LHCN-M2 (cell line): ENCODE measurements at places on chromosomes 11 and 22.

DNA sequence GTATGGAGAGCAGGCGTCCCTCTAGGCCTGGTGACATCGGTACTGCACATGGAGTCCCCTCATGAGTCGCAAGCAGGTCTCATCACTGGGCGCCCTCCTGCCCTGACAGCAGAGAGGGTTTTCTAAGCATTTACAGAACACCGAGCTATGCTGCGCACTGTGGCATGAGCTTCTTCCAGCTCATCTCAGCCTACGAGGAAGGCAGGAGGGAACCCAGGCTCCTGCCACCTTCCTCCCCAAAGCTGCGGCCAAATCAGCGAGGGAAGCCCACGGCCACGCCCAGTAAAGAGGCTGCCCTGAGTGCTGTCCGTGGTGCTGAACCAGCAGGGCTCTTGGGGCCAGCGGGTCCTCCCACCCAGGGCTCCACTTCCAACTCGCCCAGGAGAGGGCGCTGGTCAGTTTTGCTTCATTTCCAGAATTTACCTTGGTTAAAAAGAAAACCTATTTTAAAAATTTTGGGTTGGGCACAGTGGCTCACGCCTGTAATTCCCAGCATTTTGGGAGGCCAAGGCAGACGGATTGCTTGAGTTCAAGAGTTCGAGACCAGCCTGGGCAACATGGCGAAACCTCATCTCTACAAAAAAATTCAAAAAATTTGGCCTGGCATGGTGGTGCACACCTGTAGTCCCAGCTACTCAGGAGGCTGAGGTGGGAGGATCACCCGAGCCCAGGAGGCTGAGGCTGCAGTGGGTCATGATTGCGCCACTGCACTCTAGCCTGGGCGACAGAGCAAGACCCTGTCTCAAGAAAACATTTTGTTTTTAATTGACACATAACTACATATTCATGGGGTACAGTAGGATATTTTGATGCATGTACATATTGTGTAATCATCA lies 34.2 kb downstream of the PHF21B start:
- peak; percentile 77 for DNase-seq

DNA sequence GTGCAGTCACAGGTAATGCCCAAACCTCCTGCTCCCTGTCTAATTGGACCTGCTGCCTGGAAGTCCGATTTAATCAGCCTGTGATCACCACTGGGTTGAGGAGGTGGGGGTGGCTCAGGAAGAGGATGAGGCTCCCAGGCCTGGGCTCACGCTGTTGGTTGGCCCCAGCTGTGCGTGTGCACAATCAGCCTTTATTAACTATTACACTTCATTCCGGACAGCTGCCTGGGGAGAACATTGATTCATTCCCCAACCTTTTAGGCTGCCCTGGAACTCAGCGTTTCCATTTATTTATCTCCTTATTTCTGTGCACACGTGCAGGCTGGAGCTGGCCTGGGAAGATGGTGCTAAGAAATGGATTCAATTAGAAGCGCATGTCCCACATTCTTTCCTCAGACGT lies 123.4 kb downstream of the DSCAML1 start:
- DNase-seq, result no peak

DNA sequence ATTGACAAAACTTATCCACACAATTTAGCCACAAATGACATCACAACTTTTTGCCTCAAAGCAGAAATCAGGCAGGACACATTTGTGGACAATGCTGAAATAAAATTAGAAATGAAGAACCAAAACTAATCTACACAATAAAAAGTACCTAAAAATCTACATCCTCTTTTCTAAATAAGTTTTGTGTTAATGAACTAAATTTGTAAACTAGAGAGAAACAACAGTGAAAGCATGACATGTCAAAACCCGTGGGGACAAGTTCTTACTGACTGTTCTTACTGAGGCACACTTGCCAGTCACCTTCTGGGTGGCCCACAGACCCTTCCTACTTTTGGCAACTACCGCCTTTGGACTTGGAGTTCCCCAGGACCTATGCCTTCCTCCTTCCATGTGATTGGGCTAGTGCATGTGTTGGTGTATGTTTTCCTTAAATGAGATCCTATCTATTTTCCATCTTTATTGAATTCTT lies 60.7 kb upstream of the MUC15 start:
- no peak for DNase-seq

DNA sequence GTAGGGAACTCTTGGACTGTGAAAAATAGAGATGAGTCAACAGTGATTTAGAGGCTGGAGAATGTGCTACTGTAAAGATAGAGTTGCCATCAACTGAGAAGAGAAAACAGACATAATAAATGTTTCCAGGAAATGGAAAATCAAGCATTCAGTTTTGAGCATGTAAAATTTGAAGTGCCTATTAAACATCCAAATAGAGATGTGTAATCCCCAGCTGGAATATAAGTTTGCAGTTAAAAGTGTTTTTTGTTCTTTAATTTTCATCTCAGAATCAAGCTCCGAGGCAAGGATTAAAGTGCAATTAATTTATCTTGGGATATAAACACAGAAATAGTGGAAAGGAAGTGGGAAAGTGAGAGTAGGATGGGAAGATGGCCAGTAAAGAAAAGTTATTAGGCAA lies 666.0 kb upstream of the RAG2 start:
- DNase-seq, result no peak

DNA sequence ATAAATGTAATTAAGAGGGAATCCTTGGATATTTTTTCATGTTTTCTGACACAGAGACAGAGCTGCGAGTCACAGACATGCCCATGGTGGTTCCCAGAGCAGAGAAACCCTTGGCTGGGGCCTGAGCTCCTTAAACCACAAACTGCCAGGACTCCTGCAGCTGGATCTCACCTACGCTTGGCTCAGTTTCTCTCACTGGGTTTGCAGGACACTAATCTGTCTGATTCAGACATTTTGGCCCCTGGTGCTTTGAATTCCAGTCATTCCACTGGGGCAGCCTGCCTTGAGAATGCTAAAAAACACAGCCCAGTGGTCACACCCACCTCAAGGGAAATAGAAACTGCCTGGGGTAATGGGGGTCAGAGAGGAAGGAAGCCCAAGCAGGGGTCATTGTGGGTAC lies 122.6 kb downstream of the CCDC81 start:
- DNase-seq, result no peak

DNA sequence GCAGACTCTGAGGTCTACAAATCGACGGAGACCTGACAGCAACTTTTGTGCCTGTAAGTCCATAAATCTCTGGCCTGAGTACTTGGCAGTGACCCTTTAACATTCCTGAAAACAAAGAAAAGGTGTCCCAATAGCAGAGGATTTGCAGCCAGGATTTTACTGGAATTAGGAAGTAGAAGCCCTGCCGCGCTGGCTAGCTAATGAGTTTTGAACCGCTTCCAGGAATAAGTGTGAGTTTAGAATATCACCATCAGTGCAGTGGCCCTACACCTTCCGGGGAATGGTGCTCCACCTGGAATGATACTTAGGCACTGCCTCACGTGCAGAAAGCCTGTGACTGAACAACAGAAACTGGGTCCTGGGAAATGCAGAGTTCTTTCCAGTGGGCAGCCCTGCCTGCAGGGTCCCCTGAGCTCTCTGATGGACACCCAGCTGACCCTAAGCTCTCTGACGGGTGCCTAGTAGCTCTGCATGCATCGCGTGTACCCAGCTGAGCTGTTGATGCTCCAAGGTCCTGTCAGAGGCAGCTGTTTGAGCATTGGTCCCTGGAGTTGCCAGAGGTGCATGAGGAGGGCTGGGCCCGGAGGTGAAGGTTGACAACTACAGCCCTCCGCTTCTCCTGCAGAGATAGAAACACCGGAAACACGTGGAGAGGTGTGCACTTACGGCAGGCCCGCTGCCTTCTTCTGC lies 380.9 kb downstream of the TBC1D22A start:
- no peak for DNase-seq

DNA sequence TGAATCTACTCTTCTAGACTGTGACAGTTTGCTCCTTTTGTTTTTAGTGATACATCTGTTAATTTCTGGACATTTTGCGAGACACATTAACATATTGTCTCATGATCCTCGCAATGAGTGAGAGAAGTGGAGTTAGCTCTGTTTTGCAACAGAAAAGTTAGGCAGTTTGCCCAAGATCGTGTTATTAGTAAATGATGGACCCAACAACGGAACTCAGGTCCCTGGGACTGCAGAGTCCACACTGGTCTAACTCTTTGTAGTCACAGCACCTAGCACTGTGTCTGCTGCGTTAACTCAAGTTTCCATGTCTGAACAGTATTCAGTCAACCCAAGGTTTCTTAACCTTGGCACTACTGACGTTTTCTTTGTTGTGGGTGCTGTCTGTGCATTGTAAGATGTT lies 3.2 kb downstream of the DEPDC7 start:
- DNase-seq, result peak; percentile 30

DNA sequence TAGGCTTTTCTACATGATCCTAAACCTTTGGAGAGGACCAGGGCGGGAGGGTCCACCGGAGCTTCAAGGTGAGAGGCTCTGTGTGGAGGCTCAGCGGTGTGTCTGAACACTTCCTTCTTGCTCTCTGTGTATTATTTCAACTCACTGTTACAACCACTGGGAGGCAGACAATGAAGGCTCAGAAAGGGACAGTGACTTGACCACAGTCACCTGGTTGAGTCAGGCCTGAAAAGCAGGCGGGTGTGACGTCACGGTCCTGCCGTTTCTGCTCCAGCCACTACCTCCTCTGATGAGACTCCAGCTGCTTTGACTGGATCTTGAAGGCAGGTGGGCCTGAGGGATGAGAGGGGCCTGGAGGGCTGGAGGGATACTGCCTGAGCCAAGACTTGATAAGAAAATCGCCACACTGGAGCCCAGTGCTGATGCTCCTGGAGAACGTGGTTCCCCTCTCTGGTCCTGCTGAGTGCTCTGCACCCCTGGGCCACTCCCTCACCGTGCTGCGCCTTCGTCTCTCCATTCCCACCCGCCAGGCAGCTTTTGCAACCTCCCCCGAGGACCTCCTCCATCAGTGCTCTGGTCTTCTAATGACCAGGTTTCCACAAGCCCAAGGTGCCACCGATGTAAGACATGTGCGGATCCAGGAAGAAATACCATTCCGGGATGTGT lies 27.9 kb downstream of the KCNC1 start:
- no peak for DNase-seq

- no peak for DNase-seq
Measured at GRCh38 chr22:25101501-25101900, 98.2 kb upstream of the CRYBB3 start.

GRCh38 chr11:17129003-17129402 lies 51.5 kb upstream of the RPS13 start:
- peak; percentile 15 for DNase-seq

DNA sequence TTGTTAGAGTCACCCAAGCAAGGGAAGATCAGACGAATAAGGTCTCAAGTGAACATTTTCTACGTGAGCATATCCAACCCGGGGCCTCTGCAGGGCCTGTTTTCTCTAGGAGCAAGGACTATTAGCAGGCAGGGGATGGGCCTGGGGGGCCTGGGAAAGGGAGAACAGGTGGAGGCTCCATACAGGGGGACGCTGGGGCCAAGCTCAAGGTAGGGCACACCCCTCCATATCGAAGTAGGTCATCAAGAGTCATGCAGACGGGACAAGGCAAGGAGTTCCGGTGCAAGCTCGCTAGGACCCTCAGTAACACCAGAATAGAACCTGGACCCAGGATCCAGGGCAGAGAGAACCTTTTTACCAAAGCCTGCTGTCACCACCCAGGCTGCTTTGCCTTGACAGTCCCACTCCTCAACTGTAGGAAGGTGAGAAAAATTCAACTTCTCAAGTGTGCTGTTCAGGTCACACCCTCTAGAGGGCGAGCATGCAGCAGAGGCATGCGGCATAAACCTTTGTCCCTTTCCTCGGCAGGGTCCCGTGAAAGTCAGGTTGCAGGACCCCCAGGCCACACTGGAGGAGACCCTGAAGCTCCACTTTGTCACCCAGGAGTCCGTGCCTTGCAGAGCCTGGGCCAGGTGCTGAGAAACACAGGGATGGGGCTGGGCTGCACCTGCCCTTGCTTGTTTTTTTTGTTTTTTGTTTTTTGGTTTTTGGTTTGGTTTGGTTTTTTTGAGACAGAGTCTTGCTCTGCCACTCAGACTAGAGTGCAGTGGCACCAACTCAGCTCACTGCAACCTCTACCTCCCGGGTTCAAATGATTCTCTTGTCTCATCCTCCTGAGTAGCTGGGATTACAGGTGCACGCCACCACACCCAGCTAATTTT lies 8.6 kb upstream of the APOBEC3B start:
- DNase-seq, result no peak

DNA sequence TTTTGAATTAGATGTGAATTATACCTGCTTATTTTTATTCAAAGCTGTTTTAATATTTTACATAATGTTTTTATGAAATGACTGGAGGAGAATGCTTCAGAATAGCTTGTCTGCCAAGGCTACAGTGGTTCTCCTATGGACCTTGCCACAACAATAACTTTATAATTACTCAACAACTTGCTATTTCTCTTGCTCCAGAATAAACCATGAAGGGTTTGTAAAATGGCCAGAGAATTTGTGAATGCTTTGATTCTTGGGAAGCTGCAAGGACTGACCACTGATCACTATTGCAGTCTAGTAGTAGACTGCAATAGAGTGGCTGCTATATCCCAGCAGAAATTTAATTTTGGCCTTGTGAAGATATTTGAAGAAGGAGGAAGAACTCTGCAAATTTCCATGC lies 199.7 kb downstream of the FAT3 start:
- no peak for DNase-seq

GRCh38 chr11:34214961-34215805 lies 109.8 kb downstream of the NAT10 start:
- DNase-seq, result peak; percentile 57

GRCh38 chr11:133936136-133936535 lies 20.6 kb downstream of the IGSF9B start:
- DNase-seq, result no peak

GRCh38 chr11:36702330-36703054 lies 104.5 kb upstream of the RAG2 start:
- DNase-seq, result peak; percentile 44

DNA sequence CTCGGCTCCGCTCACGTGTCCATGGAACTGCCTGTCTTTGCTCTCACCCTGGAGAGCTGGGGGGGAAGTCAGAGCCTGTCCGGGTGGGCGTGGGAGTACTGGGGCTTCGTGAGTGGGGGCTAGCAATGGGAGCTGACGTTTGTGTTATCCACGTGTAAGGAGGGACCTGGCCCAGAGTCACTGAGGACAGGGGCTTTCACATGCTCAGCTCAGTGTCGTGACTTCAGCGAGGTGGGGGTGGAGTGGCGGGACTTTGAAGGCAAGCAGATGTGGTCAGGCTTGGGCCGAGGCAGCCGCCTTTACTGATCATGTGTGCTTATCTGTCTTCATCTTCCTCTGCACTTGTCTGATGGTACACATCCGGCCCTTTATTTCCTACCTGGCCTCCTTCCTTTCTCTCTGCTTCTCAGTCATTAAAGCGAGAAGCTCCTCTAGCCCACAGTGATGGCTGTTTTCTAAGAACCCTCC lies 113.1 kb upstream of the NNMT start:
- no peak for DNase-seq

DNA sequence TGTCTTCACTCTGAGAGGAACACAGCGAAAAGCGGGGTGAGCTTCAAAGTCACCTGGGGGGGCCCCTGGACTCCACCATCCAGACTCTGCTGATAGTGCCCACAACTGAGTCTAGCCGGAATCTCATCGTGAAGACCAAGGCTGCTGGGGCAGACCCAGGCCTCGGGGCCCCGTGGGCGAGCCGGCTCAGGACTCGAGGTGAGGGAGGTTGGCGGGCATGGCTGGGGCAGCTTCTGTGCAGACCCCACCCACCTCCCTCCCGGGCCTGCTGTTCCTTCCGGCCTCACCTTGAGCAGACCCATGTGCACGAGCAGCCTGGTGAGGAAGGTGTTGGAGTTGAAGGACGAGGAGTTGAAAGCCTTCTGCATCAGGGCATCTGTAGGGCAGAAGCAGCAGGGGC lies 8.7 kb upstream of the CHADL start:
- no peak for DNase-seq
